ENCODE measurements at places on chromosomes 12 and 14.

DNA sequence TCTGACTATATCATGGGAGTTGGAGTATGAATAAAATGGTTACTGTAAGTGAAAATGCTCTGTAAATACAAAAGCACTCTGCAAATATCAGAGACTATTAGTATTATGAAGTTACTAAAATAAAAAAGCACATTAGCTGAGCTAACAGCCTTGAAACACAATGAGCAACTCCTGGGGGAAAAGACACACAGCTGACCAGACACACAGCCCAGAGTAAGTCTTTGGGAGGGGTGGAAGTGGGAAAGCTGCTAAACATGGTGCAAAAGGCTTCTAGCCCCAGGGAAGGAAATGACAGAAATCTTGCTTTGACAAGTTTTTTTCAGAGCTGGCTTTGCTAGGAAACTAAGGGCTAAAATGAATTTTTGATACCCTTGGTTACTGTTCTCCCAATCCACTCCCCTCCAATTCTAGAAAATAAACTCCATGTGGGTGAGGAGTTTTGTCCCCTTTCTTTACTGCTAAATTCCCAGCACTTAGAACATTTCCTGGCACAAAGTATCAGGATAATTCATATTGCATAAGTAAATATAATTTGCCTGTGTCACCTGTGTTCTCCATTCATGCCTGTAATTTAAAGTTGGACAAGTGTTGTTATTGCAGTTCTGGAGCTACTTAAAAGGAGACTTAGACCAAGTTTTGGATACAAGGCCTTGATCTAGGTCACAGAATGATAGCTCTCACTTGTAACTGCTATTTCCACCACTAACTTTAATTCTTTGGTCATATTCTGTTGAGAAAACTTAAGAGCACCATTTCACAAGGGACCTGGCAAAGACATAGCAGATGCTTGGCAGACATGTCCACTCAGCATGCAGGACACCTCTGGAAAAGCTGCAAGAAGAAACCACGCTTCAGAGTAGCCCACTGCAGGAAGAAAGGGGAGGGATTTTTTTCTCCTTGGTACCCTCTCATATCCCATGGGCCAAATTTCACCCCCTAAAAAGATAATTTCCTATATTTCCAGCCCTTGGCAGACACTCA, 19.0 kb upstream of the RAB3IP start:
- no peak for DNase-seq

GRCh38 chr14:26190646-26191045, 407.2 kb downstream of the NOVA1 start:
- no peak for DNase-seq

- DNase-seq: no peak
Measured at GRCh38 chr14:59427653-59428580, 37.3 kb downstream of the GPR135 start.

GRCh38 chr14:75952489-75952888, 29.3 kb downstream of the TGFB3 start:
- no peak for DNase-seq

DNA sequence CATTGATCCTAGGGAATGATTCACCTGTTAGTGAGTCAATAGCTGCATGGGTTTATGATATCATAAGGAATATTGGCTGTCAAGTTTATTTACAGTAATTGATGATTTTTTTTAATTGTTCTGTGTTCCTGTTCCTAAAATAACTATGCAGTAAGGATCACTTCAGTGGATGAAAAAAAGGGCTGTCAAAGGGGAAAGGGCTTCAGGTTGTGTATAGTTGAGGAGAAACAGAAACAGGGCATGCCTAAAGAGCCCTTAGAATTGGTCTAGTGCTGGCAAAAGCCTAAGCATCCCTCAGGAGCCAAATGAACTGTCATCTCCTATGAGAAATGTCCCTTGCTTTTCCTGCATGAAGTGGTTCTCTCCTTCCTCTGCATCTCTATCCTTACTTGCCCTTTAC, 444.9 kb downstream of the RMST start:
- no peak for DNase-seq

GRCh38 chr12:14252697-14253096, 112.8 kb upstream of the ATF7IP start:
- no peak for DNase-seq

DNA sequence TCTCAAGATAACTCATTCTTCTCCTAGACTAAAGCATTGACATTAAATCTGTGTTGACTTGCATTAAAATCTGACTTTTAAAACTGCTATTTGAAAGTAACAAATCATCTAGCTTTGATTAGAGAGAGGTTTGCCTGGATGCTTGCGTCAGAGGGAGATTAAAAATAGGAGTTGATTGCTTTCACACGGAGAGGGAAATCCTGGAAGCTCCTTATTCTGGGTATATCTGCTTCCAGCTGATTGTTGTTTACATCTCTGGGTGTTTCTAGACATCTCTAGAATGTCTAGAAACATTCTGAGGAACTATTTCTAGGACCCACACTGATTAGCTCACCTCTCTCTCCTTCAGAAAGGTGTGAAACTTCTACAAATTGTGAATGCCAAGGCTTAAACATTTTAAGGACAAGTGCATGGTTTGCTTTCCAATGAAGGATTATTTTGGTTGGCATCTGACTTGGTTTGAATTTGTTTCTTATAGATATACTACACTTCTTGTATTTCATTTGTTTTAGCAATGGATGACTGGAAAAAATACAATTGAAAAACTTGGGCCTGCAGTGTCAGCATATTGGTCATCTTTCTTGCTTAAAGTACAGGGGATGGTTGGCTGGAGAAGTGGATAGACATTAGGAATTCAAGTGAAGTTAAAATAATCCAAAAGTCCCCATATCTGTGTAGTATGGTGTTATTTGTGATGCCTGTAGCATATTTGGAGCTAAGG, 2.1 kb downstream of the DIP2B start:
- DNase-seq: no peak

DNA sequence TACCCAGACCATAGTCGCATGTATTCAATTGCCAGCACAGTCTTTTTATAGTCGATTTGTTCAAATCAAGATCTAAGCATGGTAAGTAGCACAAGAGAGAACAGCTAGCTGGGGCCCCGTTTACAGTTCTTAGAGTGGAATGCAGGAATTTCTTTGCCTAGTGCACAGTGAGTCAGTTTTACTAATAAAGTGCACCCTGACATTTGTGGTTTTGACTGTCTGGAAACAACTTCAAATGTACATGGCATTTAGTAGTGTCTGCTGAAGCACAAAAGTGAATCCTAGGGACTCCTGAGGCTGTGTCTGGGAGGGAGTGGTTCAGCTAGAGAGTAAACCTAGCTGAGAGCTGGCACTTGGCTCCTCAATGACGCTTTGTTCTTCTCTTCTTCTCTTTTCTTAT, 64.9 kb downstream of the TMX1 start:
- no peak for DNase-seq

Measured in stimulated activated CD4-positive, alpha-beta T cell treated with anti-CD3 and anti-CD28 coated beads, Interleukin-4, amount 100 ng/mL, for 24 hours (primary cell).